ENCODE measurements at places on chromosomes 7 and 10.

DNA sequence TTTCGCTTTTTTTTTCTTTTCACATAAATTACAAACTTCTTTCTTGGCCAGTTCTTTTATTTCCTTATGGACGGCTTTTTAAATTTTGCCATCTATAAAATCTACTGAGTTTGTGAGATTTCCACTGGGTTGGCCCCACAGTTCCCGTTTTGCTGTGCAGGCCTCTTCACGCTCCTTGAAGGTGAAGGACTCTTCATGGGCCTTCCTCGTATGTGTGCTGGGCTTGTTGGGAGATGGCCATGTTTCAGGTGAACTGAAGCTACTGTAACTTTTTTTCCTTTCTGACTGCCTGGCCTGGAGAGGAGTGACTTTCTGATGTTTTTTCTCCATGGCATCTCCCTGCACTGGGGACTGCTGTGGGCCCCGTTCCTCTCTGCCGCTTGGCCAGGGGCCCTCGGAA, 262.4 kb downstream of the COBL start:
- DNase-seq = no peak

- no peak for DNase-seq
These were observed 132.1 kb upstream of the BTBD16 start for GRCh38 chr10:122138831-122139625.

DNA sequence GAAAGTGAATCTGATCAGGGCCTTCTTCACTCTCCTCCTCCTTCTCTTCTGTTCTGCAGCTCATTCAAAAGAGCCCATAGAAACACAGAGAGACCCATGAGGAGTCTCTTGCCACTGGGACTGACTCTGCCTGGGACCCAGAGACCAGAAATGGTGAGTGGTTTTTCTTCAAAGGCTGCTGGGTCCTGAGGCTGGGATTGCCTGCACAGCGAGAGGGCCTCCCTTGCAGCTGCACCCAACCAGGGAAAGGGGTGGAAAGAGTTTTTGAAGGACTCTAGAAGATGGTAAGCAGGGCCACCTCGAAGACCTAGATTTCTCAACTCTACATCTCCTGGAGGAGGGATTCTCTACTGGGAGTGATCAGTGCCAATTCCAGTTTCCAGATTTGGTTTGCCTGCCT, 15.5 kb upstream of the HOXA13 start:
- no peak for DNase-seq

GRCh38 chr10:113326160-113327111, 226.4 kb upstream of the HABP2 start:
- DNase-seq = peak; percentile 16

- DNase-seq = no peak
These were observed 103.1 kb downstream of the SEMA3C start for GRCh38 chr7:80815733-80816132.

DNA sequence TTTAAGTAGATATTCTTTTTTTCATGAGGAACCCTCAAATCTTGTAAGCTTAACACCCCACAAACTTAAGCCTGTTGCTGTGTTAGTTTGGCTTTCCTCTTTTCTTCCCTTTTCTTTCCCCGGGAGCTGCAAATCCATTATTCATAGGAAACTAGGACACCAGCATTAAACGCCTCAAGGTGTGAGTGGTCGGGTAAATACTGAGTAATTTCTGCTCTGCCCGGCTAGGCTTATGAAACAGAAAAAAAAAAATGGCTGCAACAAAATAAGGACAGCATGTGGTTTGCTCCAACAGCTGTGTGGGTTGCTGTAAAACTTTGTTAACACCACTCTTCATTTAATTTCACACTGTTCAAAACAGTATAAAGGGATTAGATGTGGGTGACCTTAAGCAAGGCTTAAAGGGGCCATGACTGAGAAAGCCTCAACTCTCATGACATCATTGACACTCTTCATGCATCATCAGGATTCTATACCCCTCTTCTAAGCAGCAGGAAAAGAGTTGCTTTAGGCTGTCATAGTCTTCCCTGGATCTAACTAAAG, 104.1 kb downstream of the AOAH start:
- DNase-seq = no peak

DNA sequence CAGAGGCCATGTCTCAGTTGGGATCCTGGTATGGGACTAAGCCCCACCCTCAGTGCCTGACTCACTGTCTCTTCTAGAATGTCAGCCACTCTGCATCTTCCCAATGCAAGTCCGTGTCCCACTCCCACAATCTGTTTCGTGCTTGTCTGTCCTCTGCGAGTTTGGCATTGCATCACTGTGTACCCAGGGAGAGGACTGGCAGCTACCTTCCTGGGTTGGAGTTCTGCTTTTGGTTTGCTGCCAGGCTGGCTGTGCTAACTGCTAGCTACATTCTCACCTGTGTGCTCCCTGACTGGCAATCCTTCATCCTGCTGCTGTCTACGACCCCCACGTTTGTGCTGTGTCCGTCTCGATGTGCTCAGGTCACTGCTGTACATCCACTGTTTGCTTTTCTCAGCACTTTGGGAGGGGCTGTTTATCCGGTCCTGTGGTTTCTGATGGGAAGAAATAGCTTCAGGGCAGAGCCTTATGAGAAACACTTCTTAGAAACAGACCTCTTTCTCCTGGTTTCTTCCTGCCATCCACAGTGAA, 56.0 kb upstream of the GLI3 start:
- no peak for DNase-seq

DNA sequence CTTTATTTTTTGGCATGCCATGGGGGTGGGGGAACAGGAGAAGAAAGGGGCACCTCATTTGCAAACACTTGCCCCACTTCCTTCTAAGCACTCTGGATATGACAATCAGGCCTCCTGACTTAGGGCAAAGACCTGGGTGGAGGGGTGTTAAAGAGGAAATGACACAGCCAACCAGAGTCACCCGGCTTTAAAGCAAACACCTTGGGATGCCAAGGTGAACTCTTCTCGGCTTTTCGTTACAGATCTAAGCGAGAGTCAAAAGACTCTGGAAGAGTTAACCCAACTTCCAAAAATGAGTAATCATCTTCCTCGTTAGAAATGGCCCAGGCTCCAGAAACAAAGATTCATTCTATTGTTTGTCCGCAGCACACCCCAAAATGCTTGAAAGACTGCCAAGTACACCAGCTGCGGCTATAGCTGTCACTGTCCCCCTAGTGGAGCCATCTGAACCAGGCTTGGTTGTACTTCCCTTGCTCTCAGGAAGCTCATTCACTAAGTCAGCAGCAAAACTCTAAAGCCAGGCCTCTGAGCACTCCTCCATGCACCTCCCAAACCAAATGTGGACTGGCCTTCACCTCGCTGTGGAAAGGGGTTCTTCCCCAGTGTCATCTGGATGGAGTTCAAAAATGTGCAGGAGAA, 24.8 kb downstream of the FAM53B start:
- peak; percentile 45 for DNase-seq

GRCh38 chr10:30705101-30705624, 75.6 kb upstream of the LYZL2 start:
- no peak for DNase-seq

DNA sequence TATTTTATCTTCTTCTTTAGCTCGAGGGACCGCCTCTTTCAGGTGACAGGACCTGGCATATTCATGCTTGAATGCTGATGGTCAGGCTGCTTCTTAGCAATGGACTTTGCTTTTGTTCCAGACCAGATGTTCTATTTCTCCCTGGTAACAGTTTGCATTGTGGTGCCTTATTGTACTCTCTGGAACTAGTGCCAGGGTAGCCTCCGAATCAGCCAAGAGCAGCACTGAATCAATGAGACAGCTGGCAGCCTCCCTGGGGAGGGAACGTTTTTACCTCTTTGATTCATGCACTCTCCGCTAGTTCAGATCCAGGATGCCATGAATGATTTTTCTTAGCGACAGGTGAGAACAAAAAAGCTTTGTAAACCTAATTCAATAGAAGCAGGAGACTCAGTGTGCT, 54.1 kb upstream of the NXPH1 start:
- DNase-seq = no peak

GRCh38 chr10:21281765-21282484, 243.6 kb downstream of the SKIDA1 start:
- no peak for DNase-seq

GRCh38 chr7:110962826-110963225, 128.1 kb upstream of the LRRN3 start:
- no peak for DNase-seq

- DNase-seq = no peak
These were observed 203.6 kb downstream of the VTI1A start for GRCh38 chr10:112650588-112651030.

GRCh38 chr10:51321300-51321699, 247.0 kb downstream of the PRKG1 start:
- no peak for DNase-seq

GRCh38 chr10:4725917-4726606, 99.9 kb upstream of the AKR1E2 start:
- DNase-seq = no peak

DNA sequence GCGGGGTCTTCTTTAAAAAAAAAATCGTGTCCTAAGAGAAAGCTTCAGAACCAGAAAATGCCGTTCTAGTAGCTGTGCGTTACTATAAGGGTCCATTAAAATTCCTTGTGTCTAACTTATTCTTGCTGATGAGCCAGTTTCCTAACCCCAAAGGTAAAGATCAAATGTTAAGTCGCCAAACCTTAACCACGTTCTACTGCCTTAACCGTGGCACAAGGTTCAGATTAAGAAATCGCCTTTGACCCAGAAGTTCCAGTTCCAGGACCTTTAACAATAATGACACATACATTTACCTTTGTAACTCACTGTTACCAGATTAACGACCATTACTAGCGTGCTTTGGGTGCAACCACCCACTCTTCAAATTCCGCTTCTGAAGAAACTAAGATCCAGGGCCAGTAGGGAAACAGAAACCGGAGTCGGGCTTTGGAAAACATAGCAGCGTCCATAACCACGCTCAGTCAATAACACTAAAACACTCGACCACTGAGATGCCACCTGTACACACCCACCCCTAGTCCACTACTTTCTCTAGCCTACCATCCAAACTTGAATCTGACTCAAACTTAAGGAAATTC, 620 bp downstream of the BET1 start:
- DNase-seq = no peak

GRCh38 chr10:44946205-44946604, 13.4 kb upstream of the RASSF4 start:
- DNase-seq = no peak

DNA sequence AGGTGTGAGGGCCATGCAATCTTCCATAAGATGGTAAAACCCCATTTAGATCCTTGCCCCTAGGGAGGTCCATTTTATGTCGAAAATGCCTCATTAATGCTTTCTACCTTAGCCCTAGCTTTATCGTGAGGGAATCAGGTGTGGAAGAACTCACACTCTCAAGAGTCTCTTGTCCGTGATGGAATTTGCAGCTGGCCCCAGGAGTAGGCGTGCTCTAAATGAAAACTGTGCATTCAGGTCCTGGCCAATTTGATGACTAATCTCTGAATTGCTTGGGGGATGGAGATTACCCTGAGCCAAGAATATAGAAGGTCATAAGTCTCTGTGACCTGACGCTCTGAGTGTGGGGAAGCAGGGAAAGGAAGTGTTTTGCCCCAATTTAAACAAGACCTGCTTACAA, 6.6 kb downstream of the C10orf90 start:
- no peak for DNase-seq

DNA sequence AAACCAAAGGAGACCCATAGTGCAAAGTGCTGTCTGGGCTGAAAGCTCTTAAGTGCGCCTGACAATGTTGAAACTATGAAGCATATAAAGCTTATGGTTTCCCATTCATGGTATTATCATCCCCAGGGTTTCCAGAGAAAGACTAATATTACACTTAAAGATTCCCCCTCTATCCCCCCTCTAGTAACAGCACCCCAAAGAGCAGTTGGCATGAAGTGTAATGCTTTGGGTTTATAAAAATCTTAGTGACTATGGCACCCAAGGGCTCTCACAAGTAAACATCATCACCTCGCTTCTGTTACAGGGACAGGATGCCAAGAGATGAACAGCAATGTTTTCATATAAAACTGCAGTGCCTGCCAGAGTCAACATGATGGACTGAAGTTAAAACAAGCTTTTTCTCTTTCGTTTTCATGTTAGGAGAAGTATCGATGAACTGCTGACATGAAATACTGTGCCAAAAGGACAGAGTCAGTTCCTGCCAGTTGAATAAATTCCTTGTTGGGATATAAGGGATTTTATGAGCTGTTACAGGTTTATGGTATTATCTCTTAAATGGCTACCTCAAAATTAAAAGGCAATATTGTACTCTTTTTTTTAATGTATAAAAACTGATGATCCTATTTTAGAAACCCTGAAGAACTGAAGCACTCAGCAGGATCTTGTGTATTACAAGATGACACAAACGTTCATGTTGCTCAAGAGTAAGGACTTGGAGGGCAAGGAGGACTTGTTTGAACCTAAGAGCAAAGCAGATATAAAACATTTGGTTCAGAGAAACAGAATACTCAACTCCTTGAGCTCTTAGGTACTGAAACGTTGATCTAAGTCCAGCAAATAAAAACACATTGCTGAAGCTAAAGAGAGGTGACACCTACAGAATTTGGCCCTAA, 203.7 kb upstream of the IMMP2L start:
- DNase-seq = no peak

GRCh38 chr10:130329792-130330191, 193.6 kb downstream of the GLRX3 start:
- no peak for DNase-seq

- no peak for DNase-seq
These were observed 176.2 kb downstream of the RTKN2 start for GRCh38 chr10:62092301-62093030.

DNA sequence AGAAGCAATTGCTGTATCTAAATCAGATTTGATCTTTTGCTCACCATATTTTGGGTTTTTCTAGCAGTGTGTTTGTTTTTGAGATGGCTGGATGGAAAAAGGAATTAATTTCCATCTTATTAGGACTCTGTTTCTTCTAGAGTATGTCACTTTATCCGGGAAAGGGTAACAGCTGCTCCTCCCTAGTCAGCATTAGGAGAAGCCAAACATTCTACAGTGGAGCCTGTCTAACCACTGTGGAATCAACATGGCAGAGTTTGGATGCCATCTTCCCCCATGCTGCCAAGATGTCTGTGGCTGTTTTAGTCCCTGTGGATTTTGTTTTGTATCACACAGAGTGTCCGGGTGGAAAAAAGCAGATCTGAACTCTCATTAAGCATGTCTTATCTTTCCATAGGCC, 16.0 kb upstream of the LMOD2 start:
- DNase-seq = no peak

DNA sequence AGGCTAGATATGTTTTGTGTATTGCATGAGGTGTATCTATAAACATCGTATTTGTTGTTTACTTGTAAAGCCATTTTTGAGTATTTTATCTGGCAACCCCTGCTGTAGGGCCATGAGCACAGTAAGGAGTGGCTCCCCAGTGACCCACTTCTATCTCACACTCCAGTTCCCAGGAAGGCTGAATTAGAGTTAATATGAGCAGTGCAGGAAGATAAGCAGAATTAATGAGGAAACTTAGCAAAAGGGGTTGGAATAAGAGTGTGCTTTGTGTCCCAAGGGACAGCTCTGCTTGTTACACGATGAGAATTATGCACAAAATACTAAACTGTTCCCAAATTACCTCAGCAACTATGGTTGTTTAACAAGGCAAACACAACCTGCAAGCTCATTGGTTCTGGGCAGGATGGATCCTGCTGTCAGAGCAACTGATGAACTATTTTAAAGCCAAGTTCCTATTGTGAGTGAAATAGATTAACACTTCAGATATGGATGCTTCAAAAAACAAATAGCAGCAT, 1005.8 kb downstream of the NRG3 start:
- DNase-seq = no peak

- no peak for DNase-seq
These were observed 3.5 kb downstream of the AQP1 start for GRCh38 chr7:30915005-30915601.
